ENCODE measurements at places on chromosomes 3 and 15. TPM values are rescaled to one million over a fixed set of nuclear protein-coding genes. Genes with fewer than 3 reads are reported as not detected.

FSIP1 gene
- 1.1 TPM for total RNA-seq

LINGO1 gene
- total RNA-seq = not detected

TIMP4 gene
- not detected for total RNA-seq

CCDC54 gene
- total RNA-seq = not detected

RYR3 gene
- not detected for total RNA-seq

FAM3D gene
- not detected for total RNA-seq

GRCh38 chr15:70301396-70301795 lies 203.7 kb upstream of the TLE3 start:
- DNase-seq = no peak

- DNase-seq = no peak
These were observed 435.4 kb downstream of the WDR72 start for GRCh38 chr15:53324061-53324460.

GRCh38 chr3:194161131-194162045 lies 25.4 kb downstream of the HES1 start:
- no peak for DNase-seq

DNA sequence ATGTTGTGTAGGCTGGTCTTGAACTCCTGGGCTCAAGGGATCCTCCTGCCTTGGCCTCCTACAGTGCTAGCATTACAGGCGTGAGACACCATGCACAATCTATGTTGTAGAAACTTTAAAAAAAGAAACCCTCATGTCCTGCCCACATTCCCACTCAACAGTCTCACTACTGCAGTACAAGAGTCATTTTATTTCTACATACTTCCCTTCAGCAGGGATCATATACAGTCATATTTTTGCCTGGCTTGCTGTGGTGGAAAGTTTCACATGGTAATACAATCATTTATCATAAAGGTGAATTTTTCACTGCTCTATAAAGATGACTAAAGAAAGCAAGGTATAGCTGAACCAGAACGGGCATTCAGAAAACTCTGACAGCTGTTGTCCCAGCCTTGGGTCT lies 53.8 kb upstream of the PIK3CB start:
- DNase-seq = no peak

DNA sequence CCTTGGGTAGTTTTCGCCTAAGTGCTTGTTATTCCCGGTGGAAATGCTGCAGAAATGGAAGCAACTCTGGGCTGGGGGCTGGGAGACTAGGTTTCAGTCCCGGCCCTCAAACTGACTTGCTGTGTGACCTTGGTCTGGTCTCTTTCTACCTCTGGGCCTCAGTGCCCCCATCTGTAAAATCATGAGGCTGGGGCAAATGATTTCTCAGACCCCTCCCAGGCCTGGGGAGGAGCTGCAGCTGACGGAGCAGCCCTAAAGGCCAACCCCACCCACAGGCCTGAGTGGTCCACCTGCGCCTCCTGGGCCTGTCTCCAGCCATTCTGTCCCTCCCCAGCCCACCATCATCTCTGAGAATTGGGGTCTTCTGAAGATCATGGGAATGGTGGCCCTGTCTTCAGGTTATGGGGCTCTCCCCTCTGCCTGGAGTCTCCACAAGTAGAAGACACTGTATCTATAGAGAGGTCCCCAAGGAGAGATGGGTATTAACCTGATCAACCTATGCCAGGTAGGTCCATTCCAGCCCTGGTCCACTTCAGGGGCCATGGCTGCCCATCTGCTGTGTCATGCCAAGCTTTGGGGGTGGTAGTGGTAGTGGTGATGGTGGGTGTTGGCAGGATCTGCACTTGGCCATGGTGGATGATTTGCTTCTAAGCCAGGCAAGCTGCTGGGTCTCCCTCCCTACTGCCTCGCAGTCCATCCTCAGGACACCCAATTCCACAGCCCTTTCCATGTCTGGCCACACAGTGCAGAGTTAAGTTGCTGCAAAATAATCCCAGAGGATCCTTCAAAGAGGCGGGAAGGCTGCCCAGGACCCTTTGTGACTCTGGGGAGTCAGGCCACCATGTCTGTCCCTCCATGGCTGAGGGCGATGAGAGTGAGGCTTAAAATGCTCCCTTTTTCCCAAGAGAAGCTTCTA lies 46.0 kb downstream of the ITGA11 start:
- DNase-seq = no peak

- DNase-seq = no peak
These were observed 14.0 kb downstream of the MAPKBP1 start for GRCh38 chr15:41788262-41788661.

- no peak for DNase-seq
These were observed 32.8 kb downstream of the FRMD4B start for GRCh38 chr3:69353088-69353478.

GRCh38 chr3:152269831-152270734 lies 1.4 kb downstream of the MBNL1 start:
- no peak for DNase-seq

Data from activated naive CD4-positive, alpha-beta T cell treated with anti-CD3 and anti-CD28 coated beads, Interleukin-2, amount 50 U/mL, for 72 hours (primary cell).